Aortic smooth muscle cell (primary cell): ENCODE measurements at places on chromosomes 3 and 15. TPM values are rescaled to one million over a fixed set of nuclear protein-coding genes. Genes with fewer than 3 reads are reported as not detected.

SNTN gene
- not detected in 2 replicates for total RNA-seq

CYP8B1 gene
- total RNA-seq: not detected in 2 replicates

GOLGA8F gene
- total RNA-seq: not detected in 2 replicates

HHATL gene
- total RNA-seq: not detected in 2 replicates

IL17RB gene
- not detected in 2 replicates for total RNA-seq

ADPRH gene
- 3.6 and 4.0 TPM in 2 replicates for total RNA-seq
